Adipocyte (in vitro differentiated cells): ENCODE measurements at places on chromosomes 5 and 9.

GRCh38 chr5:143979044-143979690, 167.2 kb downstream of the HMHB1 start:
- no peak for DNase-seq

GRCh38 chr9:69829484-69829883, 8.9 kb downstream of the CFAP95 start:
- DNase-seq, result no peak

DNA sequence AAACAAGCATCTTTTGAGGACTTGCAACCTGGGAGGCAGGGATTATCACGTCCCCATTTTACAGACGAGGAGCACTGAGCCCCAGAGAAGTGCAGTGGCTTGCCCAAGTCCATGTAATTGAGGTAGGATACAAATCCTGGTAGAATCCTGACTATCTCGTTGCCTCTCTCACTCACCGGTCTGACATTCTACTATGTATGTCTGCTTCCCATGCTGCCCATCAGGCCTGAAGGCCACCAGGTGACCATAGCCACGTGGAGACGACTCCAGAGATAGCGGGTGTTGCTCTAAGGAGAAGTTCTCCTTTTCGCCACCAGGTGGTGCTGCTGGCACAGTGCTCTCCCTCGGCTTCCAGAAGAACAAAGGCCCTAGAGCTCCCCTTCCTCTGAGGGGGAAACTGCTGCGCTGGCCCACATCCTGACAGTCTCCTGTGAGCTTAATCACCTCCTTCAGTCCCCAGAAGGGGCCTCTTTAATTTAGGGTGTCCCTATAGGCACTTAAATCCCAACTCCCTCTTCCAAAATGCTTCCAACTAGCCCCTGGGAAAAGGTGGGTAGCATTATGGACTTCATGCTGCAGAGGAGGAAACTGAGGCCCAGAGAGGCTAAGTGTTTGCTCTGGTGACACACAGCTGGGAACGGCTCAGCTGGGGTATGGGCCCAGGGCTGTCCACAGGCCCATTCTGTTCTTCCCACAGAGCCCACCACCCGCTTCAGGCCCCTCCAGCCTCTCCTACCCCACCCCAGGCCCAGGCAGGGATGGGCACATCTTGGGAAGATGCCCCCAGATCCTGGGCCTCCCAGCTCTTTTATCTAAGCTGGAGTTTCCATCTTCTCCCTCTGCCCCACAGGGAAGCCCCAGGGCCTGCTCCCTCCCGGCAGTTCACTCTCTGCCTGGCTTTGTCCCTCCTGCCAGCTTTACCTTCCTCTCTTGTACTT, 6.4 kb downstream of the SLC34A1 start:
- peak; percentile 91 for DNase-seq

DNA sequence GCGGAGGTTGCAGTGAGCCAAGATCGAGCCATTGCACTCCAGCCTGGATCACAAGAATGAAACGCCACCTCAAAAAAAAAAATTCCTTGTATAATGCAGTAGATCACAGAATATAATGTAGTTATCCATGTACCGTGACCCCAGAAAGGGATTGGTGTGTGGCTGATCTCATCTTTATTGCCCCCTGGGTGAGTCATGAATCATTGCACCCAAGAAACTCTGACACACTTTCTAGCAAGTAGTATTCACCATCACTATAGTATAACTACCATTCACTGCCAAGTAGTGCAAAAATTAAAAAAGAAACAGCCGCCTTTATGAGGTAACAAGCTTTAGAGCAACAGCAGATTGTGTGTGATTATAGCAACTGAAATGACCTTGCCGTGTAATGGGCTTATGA, 23.7 kb upstream of the ANKH start:
- DNase-seq, result no peak

DNA sequence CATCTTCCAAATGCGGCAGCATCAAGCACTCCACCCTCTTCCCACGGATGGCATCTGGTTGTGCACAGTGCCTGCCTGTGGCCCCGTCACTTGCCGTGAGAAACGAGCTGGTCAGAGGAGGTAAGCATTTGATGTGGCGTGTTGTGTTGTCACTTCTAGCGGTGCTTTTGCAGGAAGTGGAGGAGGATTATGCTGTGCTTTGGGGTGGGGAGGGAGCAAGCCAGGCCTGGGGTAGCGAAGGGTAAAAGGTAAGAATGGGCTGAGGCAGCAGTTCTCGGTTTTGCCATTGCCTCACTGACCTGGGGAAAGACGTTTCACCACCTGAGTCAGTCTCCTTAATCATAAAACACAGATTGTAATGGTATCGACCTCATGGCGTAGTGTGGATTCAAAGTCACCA, 2.3 kb upstream of the POMT1 start:
- no peak for DNase-seq

DNA sequence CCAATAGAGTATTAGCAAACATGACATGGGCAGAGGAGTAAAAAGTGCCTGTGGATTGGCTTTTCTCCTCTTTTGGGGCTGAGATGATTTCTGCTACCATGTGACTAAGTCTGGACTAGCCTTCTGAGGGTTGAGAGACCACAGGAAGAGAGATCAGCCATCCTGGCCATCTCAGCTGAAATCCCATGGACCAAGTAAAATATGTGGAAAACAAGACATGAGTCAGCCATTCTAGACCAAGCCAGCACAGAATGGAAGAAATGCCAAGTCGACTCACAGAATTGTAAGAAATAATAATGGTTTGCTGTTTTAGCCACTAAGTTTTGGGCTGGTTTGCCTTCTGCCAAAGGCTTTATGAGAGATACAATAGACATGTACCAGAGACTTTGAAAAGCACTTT, 377.8 kb downstream of the CHSY3 start:
- DNase-seq, result peak; percentile 37

DNA sequence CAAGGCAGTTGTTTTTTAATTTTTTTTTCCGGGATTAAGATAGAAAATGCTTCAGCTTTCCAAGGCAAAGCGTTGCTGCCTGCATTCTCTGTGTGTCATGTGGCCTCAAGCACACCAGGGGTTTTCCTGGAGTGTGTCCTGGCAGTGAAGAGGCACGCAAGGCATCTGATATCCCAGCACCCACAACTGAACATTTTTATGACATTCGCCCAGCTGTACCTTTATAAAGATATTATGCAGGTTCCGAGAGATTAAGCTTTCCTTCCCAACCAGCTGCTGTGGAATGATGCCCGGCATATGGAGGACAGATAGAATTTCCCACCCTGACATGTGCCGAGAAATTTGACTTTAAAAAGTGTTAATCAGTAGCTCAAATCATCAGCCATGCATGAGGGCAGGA, 205.6 kb downstream of the GADD45G start:
- peak; percentile 1 for DNase-seq

GRCh38 chr5:149172709-149173505, 31.6 kb downstream of the ABLIM3 start:
- no peak for DNase-seq

- DNase-seq, result peak; percentile 88
Observed at GRCh38 chr9:21995006-21995665, 545 bp downstream of the CDKN2B-AS1 start.

DNA sequence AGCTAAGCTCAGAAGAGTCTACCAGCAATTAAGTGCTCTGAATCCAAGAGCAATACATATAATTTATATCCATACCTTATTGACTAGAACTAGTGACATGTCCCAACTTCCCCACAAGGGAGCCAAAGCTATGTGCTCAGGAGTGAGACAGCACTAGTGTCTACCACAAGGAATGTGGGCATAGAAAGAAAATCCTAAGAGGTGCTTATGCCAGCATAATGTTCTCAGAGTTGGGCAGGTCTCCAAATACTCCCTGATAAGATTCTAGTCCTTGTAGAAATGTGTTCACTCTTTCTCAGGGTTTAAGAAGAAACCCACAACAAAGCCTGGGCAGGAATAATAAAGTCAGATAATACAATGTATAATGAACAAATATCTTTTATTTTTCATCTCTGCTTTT, 275.1 kb downstream of the BRINP1 start:
- DNase-seq, result no peak

DNA sequence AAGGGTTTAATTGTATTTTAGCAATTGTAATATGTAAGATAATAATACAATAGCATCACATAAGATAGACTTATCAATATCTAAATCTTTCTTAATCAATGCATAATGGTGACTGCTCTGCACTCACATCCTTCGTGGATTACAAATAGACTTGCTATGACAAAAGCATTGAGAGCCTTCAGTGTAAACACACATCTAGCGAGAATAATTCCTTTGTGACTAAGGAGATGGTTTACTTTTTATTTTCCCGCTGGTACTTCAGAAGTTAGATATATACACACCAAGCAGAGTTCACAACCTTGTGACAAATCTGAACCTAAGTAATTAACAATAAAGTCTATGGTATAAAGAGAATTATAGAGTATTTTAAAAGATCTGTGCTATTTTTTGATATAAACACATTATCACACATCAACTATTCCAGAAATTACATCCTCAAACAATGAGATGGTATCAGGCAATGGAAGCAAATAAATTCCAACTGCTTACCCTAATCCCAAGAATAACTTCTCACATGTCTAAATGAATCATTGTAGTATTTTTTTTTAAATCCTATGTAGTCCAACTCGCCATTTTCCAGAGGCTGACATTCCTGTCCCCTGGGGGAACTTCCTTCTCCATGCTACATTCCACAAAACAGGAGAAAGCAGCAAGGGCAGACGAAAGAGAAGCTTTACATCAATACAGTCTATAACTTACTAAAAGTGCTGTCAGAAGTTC, 51.2 kb downstream of the MAPKAP1 start:
- peak; percentile 53 for DNase-seq

DNA sequence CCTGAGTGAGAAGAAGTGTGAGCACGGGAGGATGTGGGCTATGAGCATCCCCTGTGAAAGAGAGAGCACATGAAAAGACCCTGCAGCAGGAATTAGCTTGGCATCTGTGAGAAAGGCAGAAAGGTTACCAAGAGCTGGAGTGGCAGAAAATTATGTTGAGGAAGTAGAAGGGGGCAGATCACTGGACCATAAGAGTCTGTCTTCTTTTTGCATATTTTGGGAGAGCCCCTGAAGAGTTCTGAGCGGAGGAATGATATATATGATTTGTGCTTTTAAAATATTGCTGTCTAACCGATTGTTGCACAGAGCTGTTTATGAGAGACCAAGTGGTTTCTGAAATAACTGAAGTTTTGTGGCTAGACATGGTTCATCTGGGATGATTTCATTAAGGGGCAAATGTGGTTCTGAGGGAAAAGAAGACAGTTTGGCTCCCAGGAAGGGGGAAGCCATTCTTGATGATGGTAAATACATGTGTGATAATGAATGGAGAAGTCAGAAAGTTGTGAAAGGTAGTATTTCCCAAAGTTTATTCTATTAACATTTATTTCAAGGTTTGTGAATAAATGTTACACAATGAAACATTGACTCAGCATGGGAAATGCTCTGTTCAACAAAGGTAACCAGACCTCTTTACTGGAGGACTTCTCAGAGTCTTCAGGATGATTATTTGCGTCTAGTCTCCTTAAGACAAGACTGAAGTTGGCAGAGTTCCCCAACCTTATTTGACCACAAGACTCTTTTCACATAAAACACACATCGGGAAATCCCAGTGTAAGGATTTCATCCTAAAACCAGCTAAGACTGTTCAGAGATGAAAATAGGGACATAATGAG, 31.5 kb upstream of the ADRB2 start:
- DNase-seq, result no peak

GRCh38 chr5:55535199-55535905, 588 bp upstream of the PLPP1 start:
- no peak for DNase-seq

DNA sequence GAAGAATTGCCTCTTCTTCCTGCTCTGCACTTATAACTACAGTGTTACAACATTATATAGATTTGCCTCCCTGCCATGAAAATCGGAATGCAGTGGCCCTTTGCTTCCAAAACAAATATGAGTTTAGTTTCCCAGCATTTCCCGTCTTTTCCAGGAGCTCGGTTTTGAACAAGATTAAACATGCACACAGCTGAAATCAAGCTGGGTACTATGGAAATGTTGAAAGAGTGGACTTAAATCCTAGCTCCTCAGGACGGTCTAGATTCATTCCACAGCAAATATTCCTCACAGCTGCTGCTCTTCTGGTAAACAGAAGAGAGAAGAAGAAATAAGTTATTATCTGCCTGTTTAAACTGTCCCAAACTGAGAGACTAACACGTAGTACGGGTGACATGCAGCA, 161.4 kb downstream of the PIK3R1 start:
- DNase-seq, result peak; percentile 21

- DNase-seq, result no peak
Observed at GRCh38 chr9:137457406-137458193, 1.5 kb downstream of the NSMF start.

DNA sequence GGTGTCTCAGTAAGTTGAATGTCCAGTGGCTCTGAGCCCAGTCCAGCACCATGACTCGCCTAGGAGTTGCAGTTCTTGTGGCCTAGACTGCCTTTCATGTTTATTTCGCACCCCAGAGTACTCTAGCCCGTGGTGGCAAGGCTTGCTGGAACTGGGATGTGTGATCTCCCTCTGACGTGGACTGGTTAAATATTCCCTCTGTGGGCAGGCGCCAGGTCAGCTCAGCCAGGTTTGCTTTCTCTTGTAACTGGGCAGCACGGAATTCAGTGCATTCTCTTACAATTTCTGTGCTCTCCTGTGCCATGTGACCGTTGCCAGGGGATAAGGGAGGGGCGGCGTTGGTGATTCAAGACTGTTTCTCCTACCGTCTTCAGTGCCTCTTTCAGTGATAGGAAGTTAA, 270.8 kb downstream of the KDM4C start:
- DNase-seq, result no peak

DNA sequence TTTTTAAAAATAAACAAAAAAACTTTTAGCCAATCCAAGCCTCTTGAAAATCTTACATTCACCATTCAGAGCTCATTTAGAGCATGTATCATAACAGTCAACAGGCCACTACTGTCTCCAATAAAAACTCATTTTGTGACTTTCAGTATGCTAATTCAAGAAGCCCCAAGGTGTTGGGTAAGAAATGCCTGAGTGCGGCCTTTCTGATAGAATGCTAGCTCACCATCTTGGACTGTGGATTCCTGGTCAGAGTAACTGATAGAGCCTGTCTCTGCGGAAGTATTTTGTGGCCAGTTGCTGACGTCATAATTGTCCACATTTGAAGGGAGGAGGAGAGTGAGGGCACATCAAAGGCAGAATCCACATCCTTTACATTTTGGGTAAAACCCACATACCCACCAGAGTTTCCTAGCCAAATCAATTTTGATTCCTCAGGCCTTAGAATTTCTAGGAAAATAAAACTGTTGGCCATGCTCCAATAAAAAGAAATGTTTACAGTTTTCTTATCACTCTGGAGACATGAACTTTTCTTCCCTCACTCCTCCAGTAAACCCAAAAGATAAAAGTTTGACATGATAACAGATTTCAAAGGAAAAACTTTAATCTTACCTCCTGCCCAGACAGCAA, 41.1 kb upstream of the ERCC6L2 start:
- DNase-seq, result no peak

DNA sequence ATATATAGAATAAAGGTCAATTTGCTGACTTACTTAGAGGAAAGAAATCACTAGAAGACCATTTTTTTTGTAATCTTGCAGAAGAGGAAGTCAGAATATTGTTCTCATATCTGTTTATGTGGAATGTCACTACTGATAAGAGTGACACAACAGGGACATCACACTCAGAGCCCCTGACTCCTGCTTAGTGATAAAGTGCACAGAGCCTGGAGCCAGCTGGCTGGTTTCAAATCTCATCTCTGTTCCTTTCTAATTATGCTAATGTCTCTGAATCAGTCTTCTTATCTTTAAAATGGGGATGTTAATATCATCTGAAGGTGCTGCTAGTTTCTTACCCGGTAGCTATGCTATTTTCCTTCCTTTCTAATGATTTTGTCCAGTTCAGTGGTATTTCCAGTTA, 58.6 kb upstream of the LIFR start:
- DNase-seq, result no peak

- DNase-seq, result no peak
Observed at GRCh38 chr9:70110194-70111041, 66.8 kb downstream of the MAMDC2 start.

- peak; percentile 80 for DNase-seq
Observed at GRCh38 chr5:124583469-124584350, 162.7 kb downstream of the ZNF608 start.
